ENCODE measurements at places on chromosomes 7 and 10.

- no peak for DNase-seq
These were observed 113.3 kb downstream of the KCNMA1 start for GRCh38 chr10:77524281-77524711.

- DNase-seq, result no peak
These were observed 138.6 kb downstream of the CHN2 start for GRCh38 chr7:29332875-29333855.

DNA sequence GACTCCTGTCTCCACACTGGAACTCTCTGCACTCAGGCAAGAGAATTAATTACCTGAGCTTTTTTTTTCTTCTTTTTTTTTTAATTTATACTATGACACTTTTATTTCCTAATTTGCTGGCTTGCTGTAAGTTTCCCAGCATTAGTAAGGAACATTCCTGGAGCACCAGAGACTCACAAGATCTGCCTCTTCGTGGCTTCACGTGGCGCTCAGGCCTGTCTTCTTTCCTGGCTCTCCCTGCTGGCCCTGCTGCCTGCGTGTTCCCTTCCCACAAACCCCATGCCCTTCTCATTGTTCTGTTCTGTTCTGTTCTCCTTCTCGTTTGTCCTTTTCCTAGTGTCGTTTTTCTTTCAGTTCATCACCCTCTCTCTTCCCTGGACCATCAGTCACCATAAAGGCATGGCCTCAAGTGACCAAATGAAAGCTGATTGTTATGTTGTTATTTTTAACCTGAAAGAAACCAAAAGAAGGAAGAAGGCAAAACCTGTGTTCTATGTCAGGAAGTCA, 591.6 kb upstream of the PFKP start:
- no peak for DNase-seq

- no peak for DNase-seq
These were observed 87.9 kb upstream of the RNF148 start for GRCh38 chr7:122790591-122790990.

DNA sequence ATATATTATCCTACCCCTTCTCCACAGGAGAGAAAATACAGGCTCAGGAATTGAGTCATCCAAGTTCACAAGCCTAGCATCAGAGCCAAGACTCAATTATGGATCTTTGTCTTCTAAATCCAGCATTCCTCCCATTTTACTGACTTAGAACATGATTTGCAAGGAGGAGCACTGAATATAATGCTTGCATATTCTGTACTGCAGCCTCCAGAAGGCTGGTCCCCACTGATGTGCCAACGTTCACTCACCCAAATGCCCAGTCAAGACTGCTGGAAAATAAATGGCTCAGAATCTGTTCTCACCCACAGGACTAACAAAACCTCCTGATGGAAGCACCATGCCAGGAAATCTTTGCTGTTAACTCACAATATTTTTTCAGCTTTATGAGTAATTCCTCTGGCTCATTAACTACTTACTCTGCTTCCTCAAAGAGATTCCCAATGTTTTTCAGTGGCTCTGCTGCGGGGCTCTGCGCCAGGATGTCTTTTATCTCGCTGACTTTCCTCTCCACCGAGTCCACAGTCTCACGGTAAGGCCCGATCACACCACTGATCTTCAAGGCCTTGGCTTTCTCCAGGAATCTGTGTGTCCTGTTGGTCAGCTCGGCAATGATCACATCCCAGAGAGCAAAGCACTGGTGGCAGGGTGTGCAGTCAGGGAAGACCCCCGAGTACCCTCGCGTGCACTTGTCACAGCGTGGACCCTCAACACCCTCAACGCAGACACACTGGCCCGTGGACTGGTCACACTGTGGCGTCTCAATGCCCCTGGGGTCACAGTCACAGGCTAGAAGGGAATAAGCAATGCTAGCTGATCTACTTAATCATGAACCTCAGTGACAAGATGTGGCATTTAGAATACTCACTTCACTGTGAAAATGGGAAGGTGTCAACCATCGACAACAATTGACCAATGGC, 48.8 kb downstream of the DLD start:
- peak; percentile 80 for DNase-seq
